ENCODE measurements at places on chromosomes 12 and 14.

DNA sequence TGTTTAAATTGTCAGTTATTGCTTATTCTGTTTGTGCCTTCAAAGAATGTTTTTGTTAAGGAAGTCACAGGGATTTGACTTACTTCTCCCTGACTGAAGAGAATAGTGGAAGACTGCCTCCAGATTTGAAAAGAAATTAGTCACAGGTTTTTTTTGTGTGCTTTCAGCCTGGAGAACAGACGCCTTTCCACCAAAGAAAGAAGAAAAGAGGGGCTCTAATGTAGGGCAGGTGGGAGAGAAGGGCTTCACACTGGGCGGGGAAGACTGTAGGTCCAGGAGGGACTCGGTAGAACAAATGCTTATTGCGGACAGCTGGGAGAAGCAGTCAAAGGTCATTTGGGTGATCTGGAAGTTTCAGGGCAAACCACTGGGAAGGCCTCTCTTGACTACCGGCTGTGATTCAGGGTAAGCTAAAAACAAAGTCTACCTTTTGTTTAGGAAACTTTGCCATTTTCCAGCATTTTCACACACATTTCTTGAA lies 76.8 kb downstream of the SAMD4A start:
- no peak for DNase-seq

- no peak for DNase-seq
Measured at GRCh38 chr14:21163871-21164291, 8.0 kb upstream of the OR5AU1 start.

GRCh38 chr14:45940318-45940717 lies 687.3 kb upstream of the MIS18BP1 start:
- DNase-seq: no peak

DNA sequence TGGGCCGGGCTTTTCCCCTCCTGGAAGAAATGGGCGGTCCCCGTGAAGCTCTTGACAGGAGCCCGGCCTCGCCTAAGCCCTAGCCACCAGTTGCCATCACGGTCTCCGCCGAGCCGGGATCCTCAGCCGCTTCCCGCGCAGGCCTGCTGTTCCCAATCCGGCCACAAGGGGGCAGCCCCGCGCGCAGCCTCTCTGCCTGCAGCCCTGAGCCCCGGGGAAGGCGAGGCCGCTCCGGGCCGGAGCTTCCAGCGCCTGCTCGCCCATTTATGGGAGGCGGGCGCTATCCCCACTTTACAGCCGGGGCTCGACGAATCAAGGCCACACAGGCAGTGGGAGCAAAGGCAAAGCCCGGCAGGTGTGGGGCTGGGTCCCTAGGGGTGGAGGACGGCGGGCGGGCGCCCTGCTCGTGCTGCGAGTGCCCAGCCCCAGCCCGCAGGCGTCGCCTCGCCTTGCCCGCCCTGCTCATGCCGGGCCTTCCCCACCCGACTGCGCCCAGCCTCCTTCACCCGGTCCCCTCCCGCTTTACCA lies 61.5 kb downstream of the LGMN start:
- no peak for DNase-seq

DNA sequence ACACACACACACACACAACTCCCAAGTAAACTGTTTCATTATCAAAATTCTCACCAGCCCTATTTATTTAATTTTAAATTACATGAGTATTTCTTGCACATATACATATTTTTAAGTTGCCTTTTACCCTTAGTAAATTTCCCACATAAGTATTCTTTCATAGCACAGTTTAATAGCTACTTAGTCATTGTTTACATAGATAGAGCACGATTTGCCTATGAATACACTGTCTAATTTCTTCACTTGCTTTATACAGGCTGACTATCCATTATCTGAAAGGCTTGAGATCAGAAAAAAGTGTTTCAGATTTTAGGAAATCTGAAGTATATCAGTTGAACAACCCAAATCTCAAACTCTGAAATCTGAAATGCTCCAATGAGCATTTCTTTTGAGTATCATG lies 30.9 kb downstream of the NIN start:
- DNase-seq: no peak

DNA sequence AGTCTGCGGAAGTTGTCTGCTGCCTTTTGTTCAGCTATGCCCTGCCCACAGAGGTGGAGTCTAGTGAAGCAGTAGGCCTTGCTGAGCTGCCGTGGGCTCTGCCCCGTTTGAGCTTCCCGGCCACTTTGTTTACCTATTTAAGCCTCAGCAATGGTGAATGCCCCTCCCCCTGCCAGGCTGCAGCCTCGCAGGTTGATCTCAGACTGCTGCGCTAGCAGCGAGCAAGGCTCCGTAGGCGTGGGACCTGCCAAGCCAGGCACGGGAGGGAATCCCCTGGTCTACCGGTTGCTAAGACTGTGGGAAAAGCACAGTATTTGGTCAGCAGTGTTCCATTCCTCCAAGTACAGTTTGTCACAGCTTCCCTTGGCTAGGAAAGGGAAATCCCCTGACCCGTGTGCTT lies 143.6 kb downstream of the DYRK2 start:
- DNase-seq: no peak

GRCh38 chr12:97211416-97211930 lies 251.1 kb upstream of the RMST start:
- no peak for DNase-seq

DNA sequence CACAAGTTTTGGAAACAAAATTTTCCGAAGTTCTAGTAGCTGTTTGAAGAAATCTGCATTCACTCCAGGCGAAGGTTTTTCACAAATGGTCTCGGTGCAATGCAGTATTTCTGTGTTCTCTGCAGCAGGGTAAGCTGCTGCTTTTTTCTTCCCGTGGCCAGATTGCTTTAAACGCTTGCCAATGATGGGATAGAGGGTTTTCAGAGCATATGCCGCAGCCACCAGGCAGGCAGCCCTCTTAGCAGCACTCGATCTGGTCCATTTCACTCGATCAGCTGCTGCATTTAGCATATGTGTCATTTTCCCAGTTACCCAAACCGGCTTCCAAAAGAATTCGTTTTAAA lies 315 bp downstream of the ABCD2 start:
- DNase-seq: no peak

Measured in HFF-Myc (cell line).